A549 treated with GW870086 at 1 μM for 4 hours (cell line): ENCODE measurements at places on chromosomes 1 and 21. TPM values are rescaled to one million over a fixed set of nuclear protein-coding genes. Genes with fewer than 3 reads are reported as not detected.

The ROR1 gene
- 8.3 to 12.3 TPM (median 10.7 TPM) in 5 replicates for total RNA-seq

The CD5L gene
- total RNA-seq: not detected in 5 replicates

The DIRAS3 gene
- total RNA-seq: 1.0 to 1.5 TPM (median 1.1 TPM) in 5 replicates

The SH2D1B gene
- 0.10 to 0.15 TPM (median 0.10 TPM) in 5 replicates for total RNA-seq

The CD244 gene
- not detected in 5 replicates for total RNA-seq

The AMY1B gene
- total RNA-seq: not detected in 5 replicates

The OR14K1 gene
- not detected in 5 replicates for total RNA-seq
